Inflammatory macrophage treated with lipopolysaccharide for 1 hour (primary cell): ENCODE measurements at places on chromosomes 4 and X.

DNA sequence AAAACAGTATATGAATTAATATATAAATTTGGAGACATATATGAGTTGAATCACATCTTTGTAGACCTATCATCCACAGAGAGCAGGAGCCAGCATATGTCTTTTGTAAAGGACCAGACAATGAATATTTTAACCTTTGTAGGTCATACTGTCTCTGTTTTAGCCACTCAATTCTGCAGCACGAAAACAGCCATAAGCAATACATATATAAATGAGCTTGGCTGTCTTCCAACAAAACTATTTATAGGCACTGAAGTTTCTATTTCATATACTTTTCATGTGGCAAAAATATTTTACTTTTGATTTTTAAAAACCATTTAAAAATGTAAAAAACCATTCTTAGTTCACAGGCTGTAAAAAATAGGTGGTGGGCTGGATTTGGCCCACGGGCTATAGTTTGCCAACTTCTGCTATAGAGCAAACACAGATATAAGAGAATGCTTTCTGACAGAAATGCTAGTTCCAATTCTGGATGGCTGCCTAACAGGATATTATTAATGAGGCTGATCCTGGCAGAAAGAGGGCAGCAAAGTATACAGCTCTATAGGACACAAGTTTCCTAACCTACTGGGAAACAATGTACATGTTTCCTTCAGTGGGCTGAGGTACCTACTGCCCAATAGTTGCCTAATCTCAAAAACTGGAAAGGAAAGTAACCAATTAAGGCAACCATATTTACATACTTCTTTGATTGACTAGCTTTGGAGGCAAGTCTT is 58.1 kb upstream of the UCP1 start:
- DNase-seq: no peak

GRCh38 chrX:129783291-129783713 is 3.6 kb downstream of the SASH3 start:
- no peak for DNase-seq

DNA sequence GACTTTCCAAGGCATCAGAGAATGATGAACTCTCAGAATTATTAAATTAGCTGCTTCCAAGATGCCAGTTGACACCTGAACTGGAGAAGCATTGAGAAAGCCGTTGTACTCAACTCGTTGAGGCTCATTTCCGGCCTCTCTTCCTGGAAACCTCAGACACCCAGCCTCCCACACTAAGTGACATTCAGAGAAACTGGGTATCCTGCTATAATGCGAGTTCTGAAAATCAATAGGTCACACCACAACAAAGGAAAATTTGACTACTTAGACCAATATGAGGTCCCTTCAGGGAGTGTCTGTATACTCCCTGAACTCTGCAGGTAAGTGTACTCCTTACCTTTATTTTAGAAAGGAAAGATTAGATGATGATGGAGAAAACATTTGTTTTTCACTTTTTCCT is 51.2 kb downstream of the ENPEP start:
- no peak for DNase-seq

DNA sequence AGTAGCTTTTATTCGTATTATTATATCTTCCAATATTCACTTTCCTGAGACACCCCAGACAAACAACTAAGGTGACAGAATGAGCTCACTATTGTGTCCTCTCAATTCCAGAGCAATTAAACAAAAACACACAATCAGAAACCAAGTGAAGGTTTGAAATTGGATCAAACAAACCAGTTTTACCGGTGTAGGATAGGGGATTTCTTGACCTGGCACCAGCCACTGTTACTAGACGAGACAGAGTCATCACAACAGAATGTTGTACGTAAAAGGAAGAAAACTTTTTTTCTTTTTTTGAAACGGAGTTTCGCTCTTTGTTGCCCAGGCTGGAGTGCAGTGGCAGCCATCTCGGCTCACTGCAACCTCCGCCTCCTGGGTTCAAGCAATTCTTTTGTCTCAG is 43.7 kb downstream of the LDOC1 start:
- DNase-seq: no peak

DNA sequence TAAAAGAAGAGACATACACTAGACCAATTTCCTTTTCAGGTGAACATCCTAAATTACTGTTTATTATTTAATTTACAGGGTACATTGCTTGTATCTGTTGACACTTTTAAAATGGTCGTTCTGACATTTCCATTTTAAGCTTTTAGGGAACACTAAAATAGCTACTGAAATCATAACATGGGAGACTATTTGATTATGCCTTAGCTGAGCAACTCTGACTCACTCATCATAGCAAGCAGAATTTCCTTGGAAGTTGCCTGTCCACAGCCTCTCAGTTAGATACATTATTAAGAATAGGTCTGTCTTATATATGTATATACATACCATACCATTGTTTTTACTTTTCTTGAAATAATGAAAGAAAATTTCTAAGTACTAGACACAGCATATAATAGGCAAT is 22.0 kb downstream of the GUCY1B1 start:
- no peak for DNase-seq

GRCh38 chrX:1534301-1535168 is 2.5 kb downstream of the P2RY8 start:
- no peak for DNase-seq

DNA sequence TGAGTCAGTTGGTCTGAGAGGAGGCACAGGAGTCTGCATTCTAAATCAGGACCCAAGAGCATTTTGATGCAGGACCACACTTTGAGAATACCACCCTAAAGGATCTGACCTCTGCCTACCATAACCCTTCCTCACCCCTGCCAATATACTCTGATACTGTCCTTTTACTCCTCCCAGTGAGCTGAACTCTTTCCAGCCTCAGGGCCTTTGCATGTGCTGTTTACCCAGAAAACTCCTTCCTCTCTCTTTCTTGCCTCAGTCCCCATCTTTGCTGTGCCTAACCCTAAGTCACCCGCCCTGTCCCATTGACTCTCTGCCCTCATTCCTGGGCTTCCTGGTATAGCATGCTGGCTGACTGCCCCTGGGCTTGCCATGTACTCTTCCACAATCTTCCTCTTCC is 54.7 kb downstream of the OCRL start:
- no peak for DNase-seq

GRCh38 chr4:110867251-110867960 is 244.5 kb upstream of the PITX2 start:
- DNase-seq: no peak

- peak; percentile 87 for DNase-seq
Measured at GRCh38 chr4:112284662-112285411, 867 bp downstream of the TIFA start.

- DNase-seq: no peak
Measured at GRCh38 chrX:37330642-37331041, 18.5 kb upstream of the PRRG1 start.

- DNase-seq: peak; percentile 48
Measured at GRCh38 chrX:68596871-68597270, 50.6 kb upstream of the STARD8 start.

DNA sequence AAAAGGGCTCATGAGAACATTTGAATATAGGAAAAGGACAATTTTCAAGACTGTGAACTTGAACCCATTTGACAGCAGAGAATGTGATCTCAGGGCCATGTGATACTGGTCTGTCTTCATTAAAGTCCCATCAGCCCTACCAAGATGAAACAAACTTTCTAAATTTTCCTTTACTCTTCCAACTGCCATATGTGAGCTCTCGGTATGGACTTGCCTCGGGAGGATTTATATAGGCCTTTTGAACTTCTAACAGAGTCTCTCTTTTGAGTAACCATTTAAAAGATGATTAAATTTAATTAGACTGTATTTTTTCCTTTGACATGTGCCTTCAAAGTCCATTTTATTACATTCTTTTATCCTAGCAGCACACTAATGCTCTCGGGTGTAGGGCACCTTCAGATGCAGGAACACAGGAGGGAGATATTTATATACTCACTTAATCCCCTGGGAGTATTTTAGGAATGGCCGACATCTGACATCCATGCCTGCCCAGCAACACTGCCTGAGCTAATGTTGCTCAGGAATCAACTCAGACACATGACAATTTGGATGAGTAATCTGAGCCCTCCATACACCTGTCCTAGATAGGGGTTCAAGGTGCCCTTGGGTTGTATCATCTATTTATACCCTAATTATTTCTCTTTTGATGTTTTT is 155.0 kb downstream of the SLC7A11 start:
- no peak for DNase-seq

GRCh38 chr4:64781737-64782326 is 372.6 kb upstream of the TECRL start:
- no peak for DNase-seq

- no peak for DNase-seq
Measured at GRCh38 chr4:40579983-40580382, 49.7 kb downstream of the RBM47 start.

GRCh38 chr4:186669159-186669731 is 54.4 kb downstream of the FAT1 start:
- no peak for DNase-seq

GRCh38 chrX:51955200-51955599 is 61.8 kb downstream of the MAGED1 start:
- no peak for DNase-seq

DNA sequence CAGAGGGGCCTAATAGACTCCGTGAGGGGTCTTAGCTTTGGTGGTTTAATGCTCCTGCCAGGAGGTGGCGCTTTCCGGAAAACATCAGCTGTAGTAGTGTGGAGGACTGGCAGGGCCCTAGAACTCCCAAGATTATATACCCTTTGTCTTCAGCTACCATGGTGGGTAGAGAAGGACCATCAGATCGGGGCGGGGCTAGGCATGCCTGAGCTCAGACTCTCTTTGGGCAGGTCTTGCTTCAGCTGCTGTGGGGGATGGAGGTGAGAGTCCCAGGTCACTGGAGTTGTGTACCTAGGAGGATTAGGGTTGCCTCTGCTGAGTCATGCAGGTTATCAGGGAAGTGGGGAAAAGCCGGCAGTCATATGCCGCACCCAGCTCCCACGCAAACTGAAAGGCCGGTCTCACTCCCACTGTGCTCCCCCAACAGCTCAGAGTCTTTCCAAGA is 63.0 kb upstream of the AGA start:
- no peak for DNase-seq

GRCh38 chr4:173446416-173446815 is 47.5 kb upstream of the SCRG1 start:
- DNase-seq: no peak

- no peak for DNase-seq
Measured at GRCh38 chrX:85619962-85620361, 240.5 kb upstream of the POF1B start.

- no peak for DNase-seq
Measured at GRCh38 chr4:122747883-122748282, 15.4 kb downstream of the BBS12 start.

GRCh38 chr4:78185117-78185516 is 128.0 kb downstream of the FRAS1 start:
- DNase-seq: no peak

GRCh38 chr4:24668956-24669355 is 84.6 kb upstream of the DHX15 start:
- DNase-seq: no peak

DNA sequence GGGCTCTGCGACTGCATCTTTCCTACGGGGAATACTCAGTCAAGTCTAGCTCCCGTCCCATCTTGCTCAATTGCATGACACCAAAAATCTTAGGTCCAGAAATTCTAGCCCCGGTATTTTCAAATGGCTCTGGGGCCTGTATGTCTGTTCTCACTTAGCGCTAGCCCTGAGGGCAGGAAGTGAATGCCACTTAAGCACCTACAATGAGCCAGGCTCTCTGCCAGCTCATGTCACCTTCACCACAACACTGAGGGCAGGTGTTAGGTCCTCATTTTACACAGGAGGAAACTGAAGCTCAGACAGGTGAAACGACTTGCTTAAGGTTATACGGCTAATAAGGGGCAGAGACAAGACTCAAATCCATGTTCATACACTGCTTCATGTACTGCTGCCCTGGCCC is 282.8 kb downstream of the PPP1R2C start:
- no peak for DNase-seq

- peak; percentile 40 for DNase-seq
Measured at GRCh38 chr4:176902710-176903323, 110.1 kb upstream of the VEGFC start.

- DNase-seq: no peak
Measured at GRCh38 chr4:85512446-85513205, 37.7 kb downstream of the ARHGAP24 start.

- DNase-seq: no peak
Measured at GRCh38 chrX:127708155-127708554, 344.0 kb downstream of the ACTRT1 start.

- DNase-seq: no peak
Measured at GRCh38 chrX:154829926-154830442, 4.5 kb downstream of the SMIM9 start.

DNA sequence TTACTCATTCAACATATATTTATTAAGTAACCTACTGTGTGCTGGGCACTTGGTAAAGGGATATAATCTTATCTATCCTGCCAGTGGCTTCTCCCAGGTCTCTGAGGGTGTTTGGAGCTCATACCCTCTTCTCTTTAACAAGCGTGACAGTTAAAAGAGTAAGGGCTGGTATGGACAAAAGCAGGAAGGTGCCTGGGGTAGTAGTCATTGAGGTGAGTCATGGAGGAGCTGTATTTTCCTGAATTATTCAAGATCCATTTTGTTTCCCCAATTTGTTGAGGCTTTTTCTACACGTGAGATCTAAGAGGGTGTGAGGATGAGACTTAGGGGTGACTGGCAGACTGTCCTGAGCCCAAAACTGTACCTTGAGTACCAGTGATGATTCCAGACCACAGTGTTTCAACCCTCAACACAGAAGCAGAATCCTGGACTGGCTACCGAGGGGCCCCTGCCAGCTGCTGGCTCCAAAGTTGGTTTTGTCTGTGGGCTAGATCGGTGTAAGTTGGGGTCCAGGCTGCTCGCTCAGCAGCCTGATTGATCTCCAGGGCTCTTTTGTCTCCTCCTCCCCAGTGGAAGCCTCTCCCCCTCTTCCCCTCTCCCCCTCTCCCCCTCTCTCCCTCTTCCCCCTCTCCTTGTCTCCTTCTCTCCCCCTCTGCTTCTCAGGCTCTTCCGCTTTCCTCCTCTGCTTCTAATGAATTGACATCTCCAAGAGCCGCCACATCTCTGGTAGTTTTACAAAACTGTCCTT is at the start of gene DRP2:
TSS of gene DRP2 (plus strand) at position 671 of the 748 bp plus-strand sequence. CDS start 11,862 bp downstream, outside the sequence.
- no peak for DNase-seq

DNA sequence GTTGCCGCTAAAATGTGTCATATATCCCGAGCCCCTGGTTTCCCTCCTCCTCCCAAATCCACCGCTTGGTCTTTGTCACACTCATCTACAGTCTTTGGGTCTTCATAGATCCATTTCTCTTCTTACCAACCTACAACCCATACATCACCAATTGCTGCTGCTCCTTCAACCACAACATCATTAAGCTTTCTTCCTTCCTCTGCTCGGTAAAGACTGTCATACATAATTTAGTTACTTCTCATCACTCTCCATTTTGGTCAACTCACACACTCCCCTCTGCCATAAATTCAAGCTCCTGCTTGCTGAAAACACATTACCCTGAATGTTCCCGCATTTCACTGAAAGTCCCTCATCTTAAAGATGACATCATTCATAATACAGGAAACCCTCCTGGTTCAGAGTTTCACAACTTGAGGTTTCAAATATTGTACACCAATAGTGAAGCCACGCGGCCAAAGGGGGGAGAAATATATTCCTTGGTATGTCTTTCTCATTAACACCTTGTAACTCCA is 1.7 kb upstream of the DCTD start:
- peak; percentile 30 for DNase-seq

GRCh38 chr4:137452799-137453198 is 79.5 kb downstream of the PCDH18 start:
- DNase-seq: no peak

- peak; percentile 62 for DNase-seq
Measured at GRCh38 chrX:16914058-16914457, 32.4 kb upstream of the REPS2 start.

- DNase-seq: no peak
Measured at GRCh38 chr4:187251896-187252295, 528.2 kb upstream of the FAT1 start.

- DNase-seq: no peak
Measured at GRCh38 chr4:8323947-8324555, 54.5 kb downstream of the HTRA3 start.

GRCh38 chr4:183557611-183558010 is 52.8 kb downstream of the ING2 start:
- DNase-seq: no peak
